SHP77 treated with DMSO at 0.1 percent for 48 hours (cell line): ENCODE measurements at places on chromosomes 7 and 10.
A peak's percentile ranks its signal among the peaks of the same experiment; 100 is the strongest.

DNA sequence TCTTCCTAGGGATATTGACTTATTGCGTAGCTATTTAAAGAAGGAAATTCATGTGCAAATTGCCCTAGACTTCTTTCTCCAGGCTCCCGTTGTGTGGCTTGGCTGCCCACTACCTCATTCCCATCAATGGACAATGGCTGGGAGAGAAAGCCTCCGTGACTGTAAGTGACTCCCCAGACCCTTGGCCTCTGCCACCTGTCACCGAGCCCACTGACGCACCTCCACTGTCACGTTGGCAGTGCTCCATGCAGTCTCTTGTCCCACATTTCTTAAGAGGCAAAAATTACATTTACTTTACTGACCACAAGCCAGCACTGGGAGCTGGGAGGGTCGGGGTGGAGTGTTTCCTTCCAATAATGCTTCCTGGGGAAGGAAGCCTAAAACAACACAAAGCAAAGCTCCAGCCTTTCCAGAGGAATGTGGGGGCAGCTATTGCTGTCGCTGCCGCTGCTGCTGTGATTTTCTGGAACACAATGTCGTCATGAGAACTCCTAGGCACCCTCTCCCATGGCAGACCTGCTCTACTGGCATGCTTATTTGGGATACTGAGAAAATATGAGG, 89.7 kb upstream of the STEAP1B start:
- peak; percentile 23 for DNase-seq

DNA sequence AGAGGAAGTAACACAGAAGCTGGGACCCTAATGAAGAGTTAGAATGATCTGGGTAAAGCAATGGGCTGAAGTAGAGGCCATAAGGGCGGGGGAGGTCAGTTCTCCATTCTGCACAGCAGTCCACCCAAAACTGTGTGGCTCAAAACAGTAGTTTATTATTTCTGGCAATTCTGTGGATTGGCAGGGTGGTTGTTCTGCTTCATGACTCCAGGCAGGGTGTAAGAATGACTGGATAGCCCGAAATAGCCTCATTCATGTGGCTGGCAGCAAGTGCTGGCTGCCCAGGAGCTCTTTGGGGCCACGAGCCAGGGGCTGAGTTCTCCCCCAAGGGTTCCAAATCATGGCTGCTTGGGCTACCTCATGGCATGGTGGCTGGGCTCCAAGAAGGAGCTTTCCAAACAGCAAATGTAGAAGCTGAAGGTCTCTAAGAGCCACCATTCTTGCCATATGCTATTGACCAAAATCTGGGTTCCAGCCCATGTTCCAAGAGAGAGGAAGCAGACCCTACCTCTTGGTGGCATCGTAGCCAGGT, 315.1 kb upstream of the C7orf33 start:
- no peak for DNase-seq

- DNase-seq = no peak
These were observed 31.3 kb upstream of the SMC3 start for GRCh38 chr10:110535958-110536891.

DNA sequence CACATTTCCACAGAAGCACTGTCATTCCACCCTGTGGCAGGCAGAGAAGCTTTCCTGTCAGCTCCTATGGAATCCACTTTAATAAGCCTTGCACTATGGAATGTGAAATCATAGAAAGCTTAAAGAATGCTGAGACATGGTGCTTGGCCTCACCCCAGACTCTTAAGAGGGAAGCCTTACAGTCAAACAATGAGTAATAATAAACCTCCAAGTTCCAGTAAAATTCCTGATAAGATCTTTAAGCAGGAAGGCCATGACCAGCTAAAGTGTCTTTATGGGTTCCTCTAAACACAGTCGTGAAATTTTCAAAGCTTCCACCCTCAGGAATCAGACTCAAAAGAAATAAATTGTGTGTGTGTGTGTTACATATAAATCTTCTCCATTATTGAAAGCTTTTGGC, 11.9 kb upstream of the TEX36 start:
- no peak for DNase-seq

- peak; percentile 20 for DNase-seq
These were observed 17.7 kb upstream of the MINDY3 start for GRCh38 chr10:15877836-15878576.

DNA sequence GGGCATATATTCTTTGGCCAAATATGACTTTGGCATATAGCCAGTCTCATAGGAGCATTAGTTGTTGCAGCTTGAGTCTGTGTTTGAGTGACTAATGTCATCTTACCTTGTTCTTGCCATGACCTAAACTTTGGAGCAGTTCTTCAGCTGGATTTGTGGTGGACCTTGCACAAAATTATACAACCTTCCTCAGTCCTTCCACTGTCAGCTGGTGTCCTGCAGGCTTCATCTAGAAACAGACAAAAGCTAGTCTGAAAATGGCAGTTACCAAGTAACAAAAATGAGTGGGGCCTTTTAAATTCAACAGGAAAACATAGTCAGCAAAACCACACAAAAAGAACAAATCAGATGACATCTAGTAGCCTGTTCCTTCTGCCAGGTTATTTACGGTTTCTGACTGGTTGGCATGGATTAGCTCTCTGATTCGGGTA, 59.5 kb upstream of the HECTD2 start:
- no peak for DNase-seq

DNA sequence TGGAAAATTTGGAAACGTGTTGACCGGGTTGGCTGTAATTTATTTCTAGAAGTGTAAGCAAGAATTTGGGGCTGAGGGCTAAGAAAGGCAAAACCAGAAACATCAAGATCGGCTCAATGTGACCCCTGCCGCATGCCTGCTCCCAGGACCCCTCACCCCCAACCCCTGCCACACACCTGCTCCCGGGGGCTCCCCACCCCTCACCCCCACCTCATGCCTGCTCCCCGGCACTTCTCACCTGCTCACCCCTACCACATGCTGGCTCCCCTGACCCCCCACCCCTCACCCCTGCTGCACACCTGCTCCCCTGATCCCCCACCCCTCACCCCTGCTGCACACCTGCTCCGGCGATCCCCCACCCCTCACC, 19.0 kb upstream of the CFAP46 start:
- no peak for DNase-seq

GRCh38 chr7:47007471-47007870, 574.4 kb downstream of the TNS3 start:
- DNase-seq = no peak

GRCh38 chr7:84688671-84689070, 494.1 kb upstream of the SEMA3A start:
- no peak for DNase-seq

GRCh38 chr10:75619635-75620034, 188.2 kb downstream of the LRMDA start:
- no peak for DNase-seq

DNA sequence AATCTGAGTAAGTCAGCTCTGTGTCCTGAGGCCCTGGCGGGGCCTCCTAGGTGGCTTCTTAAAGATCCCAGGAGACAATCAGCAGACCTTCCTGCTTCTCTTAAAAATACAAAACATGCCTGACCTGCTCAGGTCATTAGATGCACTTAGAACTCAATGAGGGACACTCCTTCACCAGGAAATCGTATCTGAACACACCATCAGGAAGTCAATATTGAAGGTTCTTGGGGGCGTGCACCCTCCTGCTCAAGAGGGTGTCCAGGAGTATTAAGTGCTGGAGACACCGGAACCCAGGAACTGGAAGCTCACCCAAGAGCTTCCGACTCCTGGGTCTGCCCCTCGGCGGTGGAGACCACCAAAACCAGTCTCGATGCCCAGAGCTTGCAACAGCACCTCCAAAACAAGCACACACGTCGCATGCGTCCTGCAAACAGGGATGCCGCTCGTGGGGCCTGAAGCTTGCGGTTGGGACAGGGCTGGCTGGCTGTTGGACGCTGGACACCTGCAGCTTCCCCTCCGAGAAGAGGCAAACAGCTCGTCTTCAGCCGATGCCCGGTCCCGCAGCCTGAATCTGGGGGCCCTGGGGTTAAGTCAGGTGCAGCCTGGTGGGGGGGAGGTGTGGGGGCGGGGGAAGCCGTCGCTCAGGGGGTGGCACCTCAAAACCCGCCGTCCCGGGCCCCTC, 803 bp downstream of the RAPGEF5 start:
- no peak for DNase-seq

GRCh38 chr10:128883231-128884032, 583.6 kb upstream of the MGMT start:
- DNase-seq = no peak

- no peak for DNase-seq
These were observed 31.7 kb upstream of the C10orf90 start for GRCh38 chr10:126702181-126702580.

DNA sequence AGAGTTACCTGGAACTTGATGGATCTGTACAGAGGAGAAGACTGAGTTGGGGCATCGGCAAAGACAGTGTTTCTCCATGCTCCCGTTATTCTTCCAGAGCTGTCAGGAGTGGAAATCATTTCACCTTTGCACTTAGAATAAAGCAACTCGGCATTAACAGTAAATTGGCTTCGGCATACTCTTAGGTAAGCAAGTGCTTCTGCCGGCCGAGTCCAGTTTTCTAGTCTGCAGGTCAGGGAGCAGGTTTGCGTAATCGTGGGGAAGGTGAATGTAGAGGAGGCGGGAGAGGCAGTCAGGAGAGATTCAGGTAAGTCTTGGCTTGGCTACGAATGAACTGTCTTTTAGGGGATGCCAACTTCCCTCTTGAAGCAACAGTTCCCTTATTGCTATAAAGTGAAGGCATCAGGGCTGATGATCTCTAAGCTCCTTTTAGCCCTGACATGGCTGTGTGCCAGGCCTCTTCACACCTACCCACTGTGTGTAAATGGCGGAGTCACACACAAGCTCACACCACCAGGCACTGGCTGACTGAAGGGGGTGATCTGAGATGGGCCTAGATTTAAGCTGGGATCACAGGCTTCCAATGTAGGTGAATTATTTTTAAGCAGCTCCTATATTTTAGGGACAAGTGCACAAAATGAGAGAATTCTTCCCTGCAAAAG, 127.1 kb downstream of the GATA3 start:
- DNase-seq = no peak

DNA sequence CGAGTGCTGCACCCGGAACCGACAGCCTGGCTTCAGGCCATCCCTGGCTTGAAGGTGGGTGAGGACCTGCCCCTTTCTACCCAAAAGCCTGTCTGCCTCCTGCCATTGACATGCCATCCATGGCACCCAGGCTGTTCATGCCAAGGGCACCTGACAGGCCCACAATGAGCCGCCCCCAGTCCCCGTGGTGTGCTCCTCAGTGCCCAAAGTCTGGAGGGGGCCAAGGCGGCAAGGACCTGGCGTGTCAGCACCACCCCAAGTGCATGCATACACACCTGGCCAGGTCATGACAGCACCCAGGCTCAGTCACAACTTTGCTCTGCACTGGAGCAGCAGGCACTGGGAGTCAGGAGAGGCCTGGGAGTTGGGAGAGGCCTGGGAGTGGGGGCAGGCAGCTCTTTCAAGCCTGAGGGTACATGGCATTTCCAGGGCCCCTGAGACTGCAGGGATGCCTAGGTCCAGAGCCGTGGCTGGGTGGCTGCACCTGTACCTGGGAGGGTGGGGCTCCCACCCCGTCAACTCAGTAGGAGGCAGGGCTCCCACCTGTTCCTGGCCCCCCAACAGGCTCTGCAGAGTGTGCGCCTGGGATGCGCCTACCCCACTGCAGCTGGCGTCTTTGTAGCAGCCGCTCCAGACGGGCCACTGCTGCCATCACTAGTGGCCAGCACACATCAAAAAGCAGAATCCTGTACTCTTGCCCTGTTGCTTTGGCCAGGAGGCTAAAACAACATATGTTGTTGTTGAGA, 71.7 kb downstream of the ZNF467 start:
- no peak for DNase-seq

- no peak for DNase-seq
These were observed 704 bp downstream of the ZNRF2 start for GRCh38 chr7:30285067-30285535.

- DNase-seq = no peak
These were observed at the start of gene MYO1G for GRCh38 chr7:44978511-44979366. Gene MYO1G, minus strand, starts transcription at chr7:44979015. Its CDS starts 54 bp downstream, at chr7:44978961.

GRCh38 chr10:3729397-3729976, 55.5 kb downstream of the KLF6 start:
- DNase-seq = no peak

DNA sequence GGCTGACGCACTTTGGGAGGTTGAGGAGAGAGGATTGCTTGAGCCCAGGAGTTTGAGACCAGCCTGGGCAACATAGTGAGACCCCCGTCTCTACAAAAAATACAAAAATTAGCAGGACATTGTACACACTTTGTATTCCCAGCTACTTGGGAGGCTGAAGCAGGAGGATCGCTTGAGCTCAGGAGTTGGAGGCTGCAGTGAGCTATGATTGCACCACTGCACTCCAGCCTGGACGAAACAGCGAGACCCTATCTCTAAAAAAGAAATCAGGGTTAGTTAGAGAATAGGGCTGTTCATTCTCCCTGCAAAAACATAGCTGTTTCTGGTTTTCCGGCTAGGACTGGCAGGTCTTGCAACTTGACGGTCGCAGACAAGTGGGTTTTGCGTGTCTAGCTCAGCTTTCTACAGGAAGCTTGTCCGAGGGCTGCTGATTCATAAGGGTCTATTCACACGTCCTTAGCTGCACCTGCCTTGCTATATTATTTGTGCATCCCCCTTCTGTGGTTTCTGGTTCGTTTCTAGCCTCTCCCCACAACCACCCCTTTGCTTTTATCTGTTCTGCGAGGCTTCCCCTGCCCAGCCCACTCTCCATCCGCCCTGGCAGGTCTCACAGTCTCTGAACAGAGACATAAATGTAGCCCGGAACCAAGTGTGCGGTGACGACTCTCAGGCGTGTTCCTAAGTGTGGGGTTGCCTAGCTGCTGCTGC, 10.7 kb downstream of the AMZ1 start:
- DNase-seq = peak; percentile 31

DNA sequence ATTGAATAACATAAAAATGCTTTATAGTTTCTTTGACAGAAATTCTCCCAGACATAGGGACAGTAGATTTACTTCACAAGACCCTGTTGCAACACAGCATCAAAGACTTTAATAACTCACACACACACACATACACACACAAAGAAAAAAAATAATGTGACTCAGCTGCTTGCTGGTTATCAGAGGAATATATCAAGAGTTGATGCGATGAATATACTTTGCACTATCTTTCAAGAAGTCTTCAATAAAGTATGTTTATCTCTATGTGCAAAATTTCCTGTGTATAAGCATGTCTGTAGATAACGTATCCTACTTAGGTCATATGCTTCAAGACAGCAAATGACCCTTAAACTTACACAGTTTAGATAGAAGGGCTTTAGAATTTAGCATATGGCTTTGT, 243.1 kb downstream of the ARL4A start:
- DNase-seq = no peak

DNA sequence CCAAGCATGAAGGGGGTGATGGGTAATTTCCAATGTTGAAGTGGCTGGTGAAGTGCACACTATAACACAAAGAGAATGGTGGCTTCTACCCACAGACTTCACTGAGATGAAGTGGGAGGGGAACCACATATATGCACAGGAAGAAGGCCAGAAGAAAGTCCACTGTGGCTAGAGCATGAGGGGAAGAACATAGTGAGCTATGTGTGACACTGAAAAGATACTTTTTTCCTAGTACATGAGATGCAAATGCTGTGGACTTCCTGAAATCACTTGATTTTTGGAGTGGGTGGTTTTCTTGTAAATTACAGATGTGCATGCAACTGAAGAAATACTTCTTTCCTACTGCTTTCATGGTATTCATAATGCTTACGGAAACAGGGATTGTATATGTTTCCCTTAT, 115.6 kb upstream of the PHYHIPL start:
- DNase-seq = no peak
